ENCODE measurements at places on chromosomes 1 and 21.

- DNase-seq: no peak
Observed at GRCh38 chr1:53292690-53293089, 35.2 kb downstream of the LRP8 start.

- DNase-seq: no peak
Observed at GRCh38 chr1:36380143-36380619, 5.5 kb downstream of the STK40 start.

DNA sequence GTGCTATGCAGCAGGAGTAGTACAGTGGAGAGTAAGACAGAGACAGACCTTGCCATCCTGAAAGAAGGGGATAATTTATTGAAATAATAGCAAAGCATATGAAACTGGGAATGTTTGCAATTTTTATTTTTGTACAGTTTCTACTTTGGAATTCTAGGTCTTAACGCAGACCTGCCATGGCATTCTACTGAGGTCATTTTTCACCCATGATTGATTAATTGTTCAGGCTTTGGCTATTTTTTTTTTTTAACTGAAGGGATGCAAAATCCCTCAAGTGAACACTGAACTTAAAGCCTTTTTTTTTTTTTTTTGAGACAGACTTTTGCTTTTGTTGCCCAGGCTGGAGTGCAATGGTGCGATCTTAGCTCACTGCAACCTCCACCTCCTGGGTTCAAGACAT lies 27.1 kb downstream of the MTF2 start:
- no peak for DNase-seq

- no peak for DNase-seq
Observed at GRCh38 chr1:234541286-234541975, 62.5 kb upstream of the TARBP1 start.

DNA sequence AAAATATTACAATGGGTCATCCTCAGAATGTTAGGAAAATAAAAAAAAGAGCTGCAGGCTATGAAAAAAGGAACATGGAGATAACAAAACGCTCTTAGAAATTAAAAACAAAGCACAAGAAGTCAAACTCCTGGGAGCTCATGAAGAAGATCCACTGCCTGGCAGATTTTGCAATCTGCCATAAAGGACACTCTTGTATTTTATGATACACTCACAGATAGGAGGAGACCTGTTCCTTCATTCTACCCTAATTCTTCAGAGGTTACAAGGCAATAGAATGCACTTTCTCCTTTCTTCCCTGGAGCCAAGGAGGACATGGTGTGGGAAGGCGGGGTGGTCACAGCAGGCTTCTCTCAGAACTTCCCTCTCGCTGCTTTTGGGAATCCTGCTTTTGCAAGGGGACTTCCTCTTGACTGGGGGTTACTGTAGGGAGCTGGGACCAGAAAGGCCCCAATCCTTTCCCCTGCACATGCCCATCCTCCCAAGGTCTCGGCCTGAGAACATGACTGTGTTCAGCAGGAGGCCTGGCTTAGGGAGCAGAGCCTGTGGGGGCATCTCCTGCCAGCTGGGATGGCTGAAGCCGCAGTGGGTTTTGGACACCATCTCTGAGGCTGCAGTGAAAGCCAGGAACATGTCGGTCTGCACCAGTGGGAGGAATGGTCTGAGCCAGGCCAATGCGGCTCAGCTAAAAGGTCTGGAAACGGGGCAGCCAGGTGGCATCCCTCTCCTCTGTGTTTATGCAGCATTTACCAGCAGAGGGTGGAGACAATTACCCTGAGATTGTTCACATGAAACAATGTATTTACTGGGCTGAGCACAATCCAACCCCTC lies 44.8 kb downstream of the GPR161 start:
- DNase-seq: no peak

- peak; percentile 17 for DNase-seq
Observed at GRCh38 chr1:21490774-21491487, 18.3 kb upstream of the ALPL start.

DNA sequence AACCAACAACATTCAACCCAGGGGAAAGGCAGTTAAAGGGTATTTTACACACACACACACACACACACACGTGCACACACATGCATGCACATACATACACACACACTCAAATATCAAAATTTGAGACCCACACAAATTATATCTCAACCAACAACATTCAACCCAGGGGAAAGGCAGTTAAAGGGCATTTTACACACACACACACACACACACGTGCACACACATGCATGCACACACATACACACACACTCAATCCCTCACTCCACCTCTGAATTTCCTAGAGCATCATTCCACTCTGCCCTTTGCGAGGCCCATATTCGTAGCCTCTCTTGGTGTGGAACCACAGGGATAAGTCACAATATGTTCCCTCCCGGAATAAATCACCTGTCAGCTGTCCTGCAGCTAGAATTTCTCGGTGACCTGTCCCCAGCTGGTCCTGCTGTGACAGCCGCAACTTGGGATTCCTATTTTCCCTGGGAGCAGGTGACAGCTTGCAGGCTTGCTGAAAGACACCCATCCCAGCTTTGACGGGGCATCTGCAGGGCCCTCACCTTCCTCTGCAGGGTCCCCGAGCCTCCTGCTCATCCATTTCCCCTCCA lies 122.7 kb downstream of the PSMG1 start:
- no peak for DNase-seq

- DNase-seq: no peak
Observed at GRCh38 chr1:118948846-118949245, 39.3 kb downstream of the TBX15 start.

DNA sequence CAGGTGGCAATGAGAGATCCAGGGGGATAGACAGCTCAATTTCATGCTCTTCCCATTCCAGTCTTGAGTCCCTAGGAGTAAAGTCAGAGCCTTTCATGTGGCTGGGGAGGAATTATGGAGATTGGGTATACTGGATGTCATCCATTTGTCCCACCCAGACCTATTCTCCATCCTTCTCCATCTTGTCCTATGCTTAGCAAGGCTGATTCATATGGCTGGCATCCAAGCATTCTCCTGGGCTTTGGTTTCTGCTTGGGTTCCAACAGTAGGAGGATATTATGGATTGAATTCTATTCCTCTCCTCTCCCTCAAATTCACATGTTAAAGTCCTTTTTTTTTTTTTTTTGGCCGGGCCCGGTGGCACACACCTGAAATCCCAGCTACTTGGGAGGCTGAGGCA lies 3.8 kb upstream of the CDC20 start:
- DNase-seq: no peak

- no peak for DNase-seq
Observed at GRCh38 chr1:228267962-228268880, 60.4 kb downstream of the OBSCN start.

DNA sequence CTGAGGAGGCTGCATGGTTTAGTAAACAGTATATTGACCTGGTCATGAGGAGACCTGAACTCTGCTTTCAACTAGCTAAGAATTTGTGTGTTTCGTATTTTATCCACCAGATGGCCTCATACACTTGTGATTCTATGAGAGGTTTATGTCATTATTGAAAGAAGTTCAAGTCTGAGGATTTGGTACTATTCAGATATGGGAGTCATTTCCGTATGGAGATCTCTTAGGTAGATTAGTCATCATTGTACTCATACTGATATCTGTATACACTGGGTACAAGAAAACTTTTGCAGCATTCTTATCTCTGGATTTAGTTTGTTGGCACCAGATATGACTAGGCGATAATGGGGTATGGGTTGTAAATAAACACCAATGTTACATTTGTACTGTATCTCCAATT lies 26.6 kb downstream of the ATF6 start:
- peak; percentile 73 for DNase-seq

DNA sequence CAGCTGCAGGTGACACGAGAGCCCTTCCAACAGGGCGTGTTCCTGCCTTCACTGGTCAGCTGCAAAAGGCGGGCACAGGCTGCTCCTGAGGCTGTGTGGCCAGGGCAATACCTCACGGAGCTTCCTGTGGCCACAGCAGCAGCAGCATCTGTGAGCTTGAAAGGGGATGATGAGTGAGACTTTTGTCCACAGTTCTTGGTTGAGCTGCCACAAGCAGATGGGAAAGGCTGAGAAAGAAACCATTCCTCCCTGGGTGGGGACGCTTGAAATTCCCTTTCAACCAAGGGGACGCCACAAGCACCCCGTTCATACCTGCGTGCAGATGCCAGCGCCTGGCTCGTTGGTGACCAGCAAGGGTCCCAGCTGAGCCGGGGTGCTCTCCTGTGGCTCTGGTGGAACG lies 37.6 kb downstream of the B3GALT5 start:
- no peak for DNase-seq

DNA sequence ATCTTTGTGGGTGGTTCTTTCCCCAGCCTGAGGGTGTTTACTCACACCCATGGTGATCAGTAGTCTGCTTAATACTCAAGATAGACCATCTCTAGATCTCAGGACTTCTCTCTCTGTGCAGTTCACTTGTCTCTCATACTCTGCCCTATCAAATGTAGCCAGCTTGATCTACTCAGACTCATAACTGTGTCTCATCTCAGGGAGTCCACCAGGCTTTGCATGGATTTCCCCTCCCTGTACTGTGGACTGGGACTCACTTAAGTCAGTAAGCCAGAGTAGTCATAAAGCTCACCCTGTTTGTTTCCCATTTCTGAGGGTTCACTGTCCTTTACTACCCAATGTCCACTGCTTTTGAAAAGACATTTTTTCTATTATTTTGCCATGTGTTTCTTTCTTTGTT lies 41.8 kb downstream of the LYPLAL1 start:
- DNase-seq: no peak

- no peak for DNase-seq
Observed at GRCh38 chr1:232589812-232590743, 39.9 kb downstream of the SIPA1L2 start.

GRCh38 chr1:160108888-160109662 lies 6.5 kb upstream of the ATP1A2 start:
- no peak for DNase-seq

GRCh38 chr21:42690586-42690985 lies 37.2 kb downstream of the PDE9A start:
- no peak for DNase-seq

- DNase-seq: no peak
Observed at GRCh38 chr21:44820851-44821250, 3.0 kb upstream of the SUMO3 start.

DNA sequence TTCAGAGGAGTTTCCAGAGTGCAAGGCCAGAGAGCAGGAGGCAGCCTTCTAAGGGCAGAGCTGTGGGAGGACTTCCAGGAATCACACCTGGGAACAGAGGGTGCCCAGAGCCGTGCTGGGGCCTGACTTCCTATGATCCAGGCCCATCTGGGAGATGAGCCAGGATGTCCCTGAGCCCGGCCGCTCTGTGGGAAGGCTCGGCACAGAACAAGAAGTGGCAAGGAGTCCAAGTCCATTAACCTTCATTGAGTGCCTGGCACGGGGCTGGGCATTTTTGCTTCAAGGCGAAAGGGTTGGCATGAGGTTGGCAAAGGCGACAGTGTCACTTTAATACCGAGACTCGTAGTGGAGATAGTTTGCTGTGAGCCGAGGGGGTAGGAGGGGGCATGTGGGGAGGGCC lies 18.2 kb downstream of the TMEM201 start:
- DNase-seq: no peak

- no peak for DNase-seq
Observed at GRCh38 chr1:96011606-96012005, 710.0 kb upstream of the PTBP2 start.

GRCh38 chr1:16085522-16085921 lies 12.1 kb upstream of the FAM131C start:
- no peak for DNase-seq

DNA sequence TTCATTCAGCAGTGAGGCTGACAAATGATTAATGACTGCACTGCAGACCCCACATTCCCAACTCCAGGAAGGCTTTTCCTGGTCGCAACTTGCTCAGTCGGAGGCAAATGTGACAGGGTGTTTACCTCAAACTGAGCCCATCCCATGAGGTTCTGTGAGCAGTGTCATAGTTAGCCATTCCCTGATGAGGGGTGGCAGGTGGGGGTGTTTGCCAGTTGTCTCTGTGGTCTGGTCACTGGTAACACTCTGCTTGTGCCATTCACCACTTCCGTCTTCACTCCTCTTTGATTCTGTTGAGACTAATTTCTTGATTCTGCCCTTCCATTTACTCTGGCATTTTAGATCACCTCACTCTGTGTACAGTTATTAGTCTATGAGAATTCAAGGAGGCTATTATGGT lies 73.5 kb downstream of the NOS1AP start:
- DNase-seq: no peak

GRCh38 chr1:25091658-25092057 lies 140.6 kb downstream of the SYF2 start:
- DNase-seq: no peak

GRCh38 chr1:62726011-62726442 lies 37.8 kb upstream of the DOCK7 start:
- no peak for DNase-seq

GRCh38 chr1:56798053-56798471 lies 21.1 kb downstream of the FYB2 start:
- no peak for DNase-seq

GRCh38 chr1:218402786-218403120 lies 57.6 kb downstream of the TGFB2 start:
- DNase-seq: no peak

DNA sequence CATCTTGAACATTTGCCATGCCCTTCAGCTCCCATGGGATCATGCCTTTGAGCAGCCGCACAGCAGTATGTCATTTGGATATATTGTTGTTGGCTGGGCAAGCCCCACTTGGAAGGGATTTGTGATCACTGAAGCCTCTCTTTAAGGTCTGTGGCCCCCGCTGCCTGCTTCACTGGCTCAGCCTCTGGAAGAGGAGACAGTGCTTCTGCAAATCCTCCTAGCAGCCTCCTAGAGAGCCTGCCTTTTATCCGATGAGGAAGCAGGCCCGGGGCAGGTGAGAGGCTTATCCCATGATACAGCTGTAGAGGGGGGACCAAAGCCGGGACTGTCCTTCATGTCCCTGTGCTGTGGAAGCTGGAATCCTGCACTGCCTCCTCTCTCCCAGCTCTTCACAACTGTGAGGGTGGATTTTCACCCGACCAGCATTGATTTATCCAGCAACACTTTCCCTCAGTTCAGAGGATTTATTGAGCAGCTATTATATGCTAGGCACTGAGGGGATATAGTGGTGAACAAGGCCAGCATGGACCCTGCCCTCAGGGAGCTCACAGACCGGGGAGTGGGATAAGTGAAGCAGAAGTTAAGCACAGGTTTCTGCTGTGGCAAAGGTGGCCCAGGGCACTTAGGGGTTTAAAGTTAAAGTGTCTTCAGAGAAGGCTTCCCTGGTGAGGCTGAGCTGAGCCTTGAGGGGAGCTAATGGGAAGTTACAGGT lies 3.9 kb downstream of the TMEM61 start:
- no peak for DNase-seq

DNA sequence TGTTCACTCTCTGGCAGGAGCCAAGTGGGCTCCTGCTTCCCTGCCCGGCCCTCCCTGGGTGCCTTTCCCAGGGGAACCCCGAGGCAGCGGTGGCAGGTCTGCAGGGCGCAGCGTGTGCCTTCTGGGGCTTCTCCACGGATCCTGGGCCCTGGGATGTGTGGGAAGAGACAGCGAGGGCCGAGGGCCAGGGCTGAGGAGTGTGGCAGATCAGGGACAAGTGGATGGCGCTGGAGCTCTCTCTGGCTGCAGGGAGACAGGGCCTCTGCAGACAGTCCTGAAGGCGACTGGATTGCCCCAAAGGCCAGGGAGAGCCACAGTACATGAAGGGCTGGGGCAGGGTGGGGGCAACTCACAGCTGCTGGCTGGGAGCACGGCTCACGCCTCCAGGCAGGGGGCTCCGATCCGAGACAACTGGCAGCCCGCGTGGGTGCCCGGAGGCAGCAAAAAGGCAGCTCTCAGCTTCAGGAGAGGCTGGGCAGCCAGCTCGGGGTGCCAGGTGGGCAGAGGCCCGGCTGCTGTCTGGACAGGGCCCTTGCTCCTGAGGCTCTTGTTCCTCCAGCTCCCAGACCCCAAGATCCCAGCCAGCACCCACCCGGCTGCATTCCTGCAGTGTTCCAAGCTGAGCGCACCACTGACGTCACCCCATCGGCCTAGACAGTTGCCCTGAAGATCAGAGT lies 16.0 kb downstream of the MORN1 start:
- no peak for DNase-seq
